ENCODE measurements at places on chromosomes 6 and 20. TPM values are rescaled to one million over a fixed set of nuclear protein-coding genes. Genes with fewer than 3 reads are reported as not detected.
A peak's percentile ranks its signal among the peaks of the same experiment; 100 is the strongest.

- DNase-seq: no peak
These were observed 7.5 kb upstream of the TNXB start for GRCh38 chr6:32116674-32117073.

Gene WFDC5
- total RNA-seq: not detected

Gene KIAA1755
- total RNA-seq: not detected

- DNase-seq: no peak
These were observed 115.8 kb downstream of the MTFR2 start for GRCh38 chr6:136134268-136134667.

Gene TFAP2A
- not detected for total RNA-seq

GRCh38 chr6:45619211-45619760, 241.6 kb upstream of the SUPT3H start:
- DNase-seq: no peak

DNA sequence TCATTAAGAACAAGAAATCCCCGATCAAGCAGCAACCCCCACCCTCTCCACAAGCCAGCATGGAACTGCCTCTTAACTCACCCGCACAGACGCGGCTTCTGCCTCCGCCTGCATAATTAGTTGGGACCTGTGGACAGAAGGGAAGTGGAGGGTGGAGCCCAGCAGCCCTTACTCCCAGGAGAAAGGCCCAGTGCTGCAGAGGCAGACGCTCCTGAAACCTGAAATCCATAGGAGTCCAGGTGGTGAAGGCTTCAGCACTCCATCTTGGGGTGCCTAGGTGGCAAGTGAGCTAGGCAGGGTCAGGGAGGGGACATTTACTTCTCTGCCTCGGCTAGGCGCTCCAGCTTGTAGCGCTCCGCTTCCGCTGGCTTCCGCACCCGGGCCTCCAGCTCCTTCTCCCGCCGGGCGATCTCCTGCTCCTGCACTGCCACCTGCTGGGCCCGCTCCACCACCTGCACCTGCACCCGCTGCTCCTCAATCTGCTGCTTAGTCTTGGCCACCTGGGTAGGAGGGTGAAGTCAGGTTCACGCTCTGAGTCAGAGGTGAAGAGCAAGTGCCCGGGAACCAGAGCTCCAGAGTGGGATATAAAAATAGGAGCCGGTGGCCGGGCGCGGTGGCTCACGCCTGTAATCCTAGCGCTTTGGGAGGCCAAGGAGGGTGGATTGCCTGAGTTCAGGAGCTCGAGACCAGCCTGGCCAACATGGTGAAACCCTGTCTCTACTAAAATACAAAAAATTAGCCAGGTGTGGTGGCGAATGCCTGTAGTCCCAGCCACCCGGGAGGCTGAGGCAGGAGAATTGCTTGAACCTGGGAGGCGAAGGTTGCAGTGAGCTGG, 10.7 kb downstream of the TUBB start:
- peak; percentile 86 for DNase-seq

Gene CSNK2B
- total RNA-seq: 141 TPM

GRCh38 chr20:57069442-57069841, 197.0 kb downstream of the BMP7 start:
- DNase-seq: no peak

Gene TTBK1
- total RNA-seq: 0.07 TPM

- DNase-seq: no peak
These were observed at the start of gene PTCHD4 for GRCh38 chr6:48111143-48111506. Gene PTCHD4, minus strand, starts transcription at chr6:48111197. Its CDS starts 42,240 bp downstream, at chr6:48068957.

DNA sequence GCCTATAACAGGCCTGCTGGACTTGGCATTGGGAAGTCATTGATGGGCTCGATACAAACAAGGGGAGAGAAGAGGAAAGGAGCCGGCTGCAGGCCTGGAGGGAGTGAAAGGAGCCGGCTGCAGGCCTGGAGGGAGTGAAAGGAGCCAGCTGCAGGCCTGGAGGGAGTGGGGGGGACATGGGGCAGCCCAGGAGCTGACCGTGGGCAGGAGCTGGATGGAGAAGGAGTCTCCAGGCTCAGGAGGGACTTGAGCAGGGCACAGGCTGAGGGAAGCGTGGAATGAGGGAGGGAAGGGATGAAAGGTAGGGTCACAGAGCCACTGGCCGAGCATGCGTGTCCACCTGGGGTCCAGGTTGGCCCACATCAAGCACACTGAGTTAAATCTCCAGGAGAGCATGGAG, 32.0 kb downstream of the RPP40 start:
- no peak for DNase-seq

DNA sequence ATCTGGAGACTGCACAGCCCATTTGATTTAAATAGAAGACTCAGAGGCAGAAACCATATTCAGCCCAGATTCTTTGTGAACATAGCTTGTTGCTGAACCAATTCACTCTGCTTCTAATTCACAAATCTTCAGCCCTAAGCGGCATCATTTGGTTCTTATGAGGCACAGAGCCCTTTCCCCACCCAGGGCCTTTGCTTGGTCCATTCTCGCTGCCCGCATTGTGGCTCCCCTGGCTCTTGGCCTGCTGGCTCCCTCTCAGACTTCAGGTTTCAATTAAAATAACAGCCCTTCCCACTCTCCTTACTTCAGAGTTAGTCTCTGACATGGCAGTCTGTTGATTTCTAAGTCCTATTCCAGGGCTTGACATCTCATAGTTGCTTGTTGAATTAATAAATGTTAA, 9.4 kb upstream of the TMEM14A start:
- no peak for DNase-seq

GRCh38 chr6:36984581-36985416, 1.2 kb downstream of the MTCH1 start:
- DNase-seq: peak; percentile 54

Measured in B cell (primary cell).